Smooth muscle cell of trachea (primary cell): ENCODE measurements at places on chromosomes 2 and 18. TPM values are rescaled to one million over a fixed set of nuclear protein-coding genes. Genes with fewer than 3 reads are reported as not detected.

Gene LRRTM4
- total RNA-seq, result under 0.01 TPM in 1 of 2 replicates, not detected in the other

Gene GYPC
- 71.0 and 112 TPM in 2 replicates for total RNA-seq

Gene PCARE
- not detected in 2 replicates for total RNA-seq

Gene DCC
- total RNA-seq, result 0.17 and 2.5 TPM in 2 replicates
